Head of caudate nucleus (tissue), 42 donors: ENCODE measurements at places on chromosomes 12 and 14.
A peak's percentile ranks its signal among the peaks of the same experiment; 100 is the strongest.

DNA sequence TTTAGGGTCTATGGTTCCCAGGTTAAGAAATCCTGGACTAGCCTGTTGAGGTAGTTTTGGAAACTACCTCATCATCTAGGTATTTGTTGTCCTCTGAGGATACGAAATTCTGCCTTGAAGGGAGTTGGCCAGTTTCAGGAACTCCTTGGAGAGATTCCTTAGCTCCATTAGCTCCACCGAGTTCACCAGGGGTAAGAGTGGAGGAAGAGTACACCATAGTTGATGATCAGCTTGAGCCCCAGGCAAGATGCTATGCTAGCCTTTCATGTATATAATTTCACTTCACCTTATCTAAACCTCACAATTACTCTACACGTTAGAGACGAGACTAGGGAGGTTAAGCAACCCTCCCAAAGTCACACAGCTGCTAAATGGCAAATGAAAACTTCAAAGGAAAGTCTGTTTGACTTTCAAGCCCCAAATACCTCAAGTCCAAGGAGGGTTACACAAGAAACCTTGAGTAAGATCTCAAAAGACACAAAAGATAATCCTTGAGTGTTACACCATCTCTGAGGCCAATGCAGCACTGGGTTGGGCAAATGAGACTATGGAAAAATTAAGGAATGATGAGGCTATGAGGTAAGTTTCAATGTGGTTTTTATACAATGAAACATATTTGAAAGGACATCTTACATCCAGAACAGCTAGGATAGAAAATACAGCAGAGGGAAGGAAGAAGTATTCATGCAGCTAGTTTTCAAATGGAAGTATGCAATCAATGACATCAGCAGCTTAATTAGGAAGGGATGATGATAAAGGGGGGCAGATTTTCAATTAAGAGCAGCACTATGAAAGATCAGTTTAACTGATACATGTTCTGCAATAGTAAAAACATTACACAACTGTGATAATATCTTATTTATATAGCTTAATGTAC lies 97.2 kb upstream of the KRAS start:
- no peak for DNase-seq

DNA sequence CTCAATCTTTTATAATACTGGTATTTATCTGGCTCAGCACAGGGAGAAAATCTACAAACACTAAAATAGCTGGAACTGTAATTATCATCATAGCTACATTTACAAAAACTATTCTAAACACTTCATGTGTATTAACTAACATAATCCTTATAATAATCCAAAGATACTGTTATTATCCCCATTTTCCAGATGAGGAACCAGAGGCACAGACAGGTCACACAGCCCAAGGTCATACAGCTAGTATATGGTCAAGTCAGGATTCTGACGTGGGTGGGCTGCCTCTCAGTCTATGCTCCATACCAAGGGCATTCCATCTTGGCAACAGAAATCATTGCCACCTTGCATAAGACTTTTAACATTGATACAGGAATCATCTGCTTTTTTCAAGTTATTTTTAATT lies 11.4 kb downstream of the FERMT2 start:
- DNase-seq, result no peak

- DNase-seq, result no peak
Measured at GRCh38 chr12:40185303-40185693, 39.5 kb upstream of the LRRK2 start.

DNA sequence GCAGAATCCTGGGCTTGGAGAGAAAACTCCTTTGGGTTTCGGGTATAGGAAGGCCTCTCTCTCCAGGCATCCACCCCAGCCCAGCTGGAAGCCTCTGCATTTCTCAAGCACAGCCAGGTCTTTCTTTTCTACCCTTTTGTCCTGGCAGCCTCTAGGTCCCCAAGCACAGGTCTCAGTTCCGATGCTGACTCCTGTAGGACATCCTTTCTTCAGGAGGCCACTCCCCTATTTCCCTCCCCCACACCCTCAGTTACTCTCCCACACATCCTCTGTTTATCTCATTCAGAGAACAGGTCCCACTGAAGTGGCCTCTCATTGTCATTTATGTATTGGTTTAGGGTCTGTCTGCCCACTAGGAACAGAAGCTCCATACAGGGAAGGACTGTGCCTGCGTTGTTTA lies 352.6 kb downstream of the VRK1 start:
- DNase-seq, result no peak

DNA sequence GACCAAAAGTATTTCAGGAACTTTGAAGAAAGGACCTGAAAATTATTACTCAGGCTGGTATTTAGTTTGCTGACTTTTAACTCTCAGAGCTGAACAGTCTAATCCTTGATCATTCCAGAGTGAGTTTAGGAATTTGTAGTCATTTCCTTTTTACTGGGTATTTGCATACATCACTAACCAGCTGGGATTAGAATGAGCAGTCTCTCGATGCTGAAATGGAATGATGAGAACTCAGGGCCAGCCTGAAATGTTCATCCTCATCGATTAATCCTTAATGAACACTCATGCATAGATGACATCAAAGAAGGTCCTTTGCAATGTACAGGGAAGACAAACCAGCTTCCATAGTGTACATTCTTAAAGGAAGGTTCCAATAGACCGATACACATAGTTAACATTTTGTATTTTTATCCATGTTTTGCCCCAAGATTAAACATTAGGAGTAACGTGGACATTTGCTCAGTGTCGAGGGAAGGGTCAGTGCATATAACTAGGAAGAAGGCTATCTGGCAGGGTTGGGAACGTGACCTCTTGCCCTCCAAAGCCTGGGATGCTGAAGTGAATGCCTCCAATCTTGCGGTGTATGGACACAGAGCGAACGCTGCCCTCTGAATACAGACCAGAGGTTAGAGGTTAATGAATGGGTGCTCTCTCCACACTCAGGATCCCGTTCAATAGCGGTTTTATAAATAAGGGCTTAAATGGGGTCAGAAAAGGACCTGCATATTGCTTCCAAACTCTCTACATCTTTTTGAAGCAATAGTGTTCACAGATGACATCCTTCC lies 14.5 kb downstream of the FBXL14 start:
- DNase-seq, result no peak

GRCh38 chr14:96686126-96686525 lies 111.1 kb upstream of the VRK1 start:
- no peak for DNase-seq

DNA sequence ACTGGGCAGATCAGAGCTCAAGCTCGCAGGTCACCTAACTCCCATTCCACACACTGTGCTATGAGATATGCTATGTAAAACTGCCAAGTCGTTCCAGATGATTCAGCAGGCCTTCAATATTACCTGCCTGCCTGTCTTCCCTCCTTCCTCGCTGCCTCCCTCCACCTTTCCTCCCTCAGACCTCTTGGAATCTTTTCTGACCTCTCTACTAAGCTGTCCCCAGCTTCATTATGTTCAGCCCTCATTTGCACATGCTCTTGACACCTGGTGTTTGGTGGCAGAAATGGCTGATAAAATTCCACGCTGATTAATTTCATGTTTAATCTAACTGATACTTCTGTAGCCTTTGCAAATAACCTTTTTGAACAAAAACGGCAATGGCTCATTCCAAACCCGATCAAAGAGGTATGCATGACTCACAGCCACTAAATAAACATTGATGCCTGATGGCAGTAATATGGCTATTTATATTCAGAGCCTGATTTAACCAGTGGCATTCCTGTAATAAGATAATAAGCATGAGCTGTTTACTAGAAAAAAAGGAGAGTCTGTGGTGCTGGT lies 130.8 kb upstream of the EGLN3 start:
- DNase-seq, result no peak

DNA sequence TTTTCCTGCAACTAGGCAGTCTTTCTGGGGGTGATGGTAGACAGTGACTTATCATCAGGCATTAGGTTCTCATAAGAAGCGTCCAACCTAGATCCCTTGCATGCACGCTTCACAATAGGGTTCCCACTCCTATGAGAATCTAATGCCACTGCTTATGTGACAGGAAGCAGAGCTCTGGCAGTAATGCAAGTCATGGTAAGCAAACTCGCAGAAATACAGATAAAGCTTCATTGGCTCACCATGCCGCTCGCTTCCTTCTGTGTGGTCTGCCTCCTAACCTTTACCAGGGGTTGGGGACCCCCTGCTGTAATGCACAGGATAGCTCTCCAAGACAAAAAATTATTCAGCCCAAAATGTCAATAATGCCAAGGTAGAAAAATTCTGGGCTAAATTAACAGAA lies 864.2 kb downstream of the TRHDE start:
- DNase-seq, result no peak

DNA sequence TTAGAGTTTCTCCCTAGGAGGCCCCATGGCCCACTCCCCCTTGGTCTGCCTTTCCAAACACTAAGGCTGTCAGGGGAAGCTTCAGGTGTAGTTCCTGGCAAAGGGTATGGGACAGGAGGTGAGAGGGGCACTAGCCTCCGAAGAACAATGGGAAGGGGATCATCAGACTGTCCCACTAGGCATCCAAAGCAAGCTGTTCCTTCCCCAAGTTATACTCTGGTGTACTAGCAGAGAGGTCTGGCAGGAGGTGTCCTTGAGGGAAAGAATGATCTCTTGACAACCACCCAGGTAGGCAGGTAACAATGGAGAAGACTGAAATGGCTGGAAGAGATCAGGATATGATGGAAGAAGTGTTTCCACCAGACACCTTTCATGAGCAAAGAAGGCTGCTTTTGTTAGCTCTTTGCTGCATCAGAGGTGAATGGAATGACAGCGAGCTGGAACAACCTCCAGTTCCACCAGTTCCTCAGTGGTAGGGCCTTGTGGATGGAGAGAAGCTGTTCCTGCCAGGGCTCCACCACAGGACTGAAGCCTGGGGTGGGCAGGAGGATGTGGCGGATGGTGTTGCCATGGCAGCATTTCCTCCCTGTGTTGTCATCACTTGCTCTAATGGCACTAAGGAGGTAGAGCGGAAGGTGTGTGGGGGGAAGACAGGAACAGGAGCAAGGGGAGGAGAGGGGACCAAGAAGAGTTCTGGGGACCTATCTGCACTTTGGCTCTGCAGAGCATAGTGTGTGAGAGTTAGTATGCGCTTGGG lies 2.3 kb upstream of the AGAP2 start:
- peak; percentile 62 for DNase-seq

GRCh38 chr14:67728258-67728657 lies 26.6 kb downstream of the RDH12 start:
- no peak for DNase-seq

DNA sequence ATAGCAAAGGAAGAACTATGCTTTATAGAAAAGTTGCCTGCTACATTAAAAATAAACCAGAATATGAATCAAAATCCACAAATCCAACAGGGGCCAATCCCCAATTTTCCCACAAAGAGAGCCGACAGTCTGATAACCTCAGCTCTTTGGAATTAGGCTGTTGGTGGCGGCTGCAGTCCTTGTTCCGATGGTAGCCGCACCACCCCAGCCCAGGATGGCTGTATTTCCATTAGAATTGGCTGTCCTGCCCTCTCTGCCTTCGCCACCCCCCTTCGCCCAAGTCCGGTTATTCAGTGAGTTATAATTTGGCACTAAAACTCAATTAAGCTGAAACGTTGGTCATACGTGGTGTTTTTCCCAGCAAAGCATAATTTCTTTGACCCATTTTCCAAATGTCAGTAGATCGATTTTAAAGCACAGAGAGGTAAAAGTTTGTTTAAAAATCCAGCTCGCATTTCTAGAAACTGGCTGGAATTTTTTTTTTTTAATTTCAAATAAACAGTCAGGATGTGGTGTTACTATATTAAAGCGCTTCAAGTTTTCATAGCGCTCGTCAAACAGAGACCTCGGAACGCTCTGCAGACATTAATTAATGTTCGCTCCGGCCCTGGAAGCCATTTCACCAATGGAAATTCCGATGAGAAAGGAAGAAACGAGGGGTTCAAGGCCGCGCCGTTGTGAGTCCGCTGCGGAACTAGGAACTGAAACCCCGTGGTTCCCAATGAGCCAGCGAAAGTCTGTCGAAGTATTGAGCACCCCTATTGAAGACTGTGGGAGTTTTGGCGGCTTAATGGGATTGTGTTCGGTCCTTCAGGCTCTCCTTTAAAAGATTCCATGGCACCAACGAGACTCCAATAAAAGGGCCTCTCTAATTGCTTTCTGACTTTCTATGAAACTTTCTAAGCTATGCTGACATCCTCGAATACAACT lies 104.8 kb upstream of the DIO3 start:
- no peak for DNase-seq

- no peak for DNase-seq
Measured at GRCh38 chr12:51321882-51322281, 2.1 kb downstream of the BIN2 start.

DNA sequence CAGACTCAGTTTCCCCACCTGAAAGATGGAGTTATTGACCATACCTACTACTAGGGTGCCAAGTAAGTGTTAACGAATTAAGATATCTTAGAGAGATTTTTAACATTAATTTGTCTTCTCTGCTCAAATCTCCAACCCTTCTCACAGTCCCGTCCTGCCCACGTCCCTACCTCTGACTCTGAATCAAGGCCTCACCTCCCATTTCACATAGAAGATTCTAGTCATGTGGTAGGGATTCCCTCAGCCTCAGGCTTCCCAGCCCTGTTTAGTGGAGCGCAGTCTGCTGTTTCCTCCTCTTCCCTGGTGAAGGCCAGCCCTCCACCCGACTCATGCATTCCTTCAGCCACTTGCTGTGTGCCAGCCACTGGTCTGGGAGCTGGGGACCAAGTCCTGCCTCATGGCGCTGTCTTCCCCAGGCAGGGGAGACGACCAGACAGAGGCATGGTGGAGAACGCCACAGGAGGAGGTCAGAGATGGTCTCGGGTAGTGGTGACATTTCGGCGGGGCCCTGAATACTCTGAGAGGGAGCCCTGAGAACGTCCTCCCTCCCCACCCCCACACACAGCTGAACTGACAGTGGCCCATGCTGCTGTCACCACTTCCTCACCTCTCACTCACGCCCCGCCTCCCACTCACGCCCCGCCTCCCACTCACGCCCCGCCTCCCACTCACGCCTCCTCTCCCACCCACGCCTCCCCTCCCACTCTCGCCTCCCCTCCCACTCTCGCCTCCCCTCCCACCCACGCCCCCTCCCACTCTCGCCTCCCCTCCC lies 38.8 kb downstream of the TMEM63C start:
- DNase-seq, result no peak
